GM18507 (cell line): ENCODE measurements at places on chromosomes 2 and 18.

DNA sequence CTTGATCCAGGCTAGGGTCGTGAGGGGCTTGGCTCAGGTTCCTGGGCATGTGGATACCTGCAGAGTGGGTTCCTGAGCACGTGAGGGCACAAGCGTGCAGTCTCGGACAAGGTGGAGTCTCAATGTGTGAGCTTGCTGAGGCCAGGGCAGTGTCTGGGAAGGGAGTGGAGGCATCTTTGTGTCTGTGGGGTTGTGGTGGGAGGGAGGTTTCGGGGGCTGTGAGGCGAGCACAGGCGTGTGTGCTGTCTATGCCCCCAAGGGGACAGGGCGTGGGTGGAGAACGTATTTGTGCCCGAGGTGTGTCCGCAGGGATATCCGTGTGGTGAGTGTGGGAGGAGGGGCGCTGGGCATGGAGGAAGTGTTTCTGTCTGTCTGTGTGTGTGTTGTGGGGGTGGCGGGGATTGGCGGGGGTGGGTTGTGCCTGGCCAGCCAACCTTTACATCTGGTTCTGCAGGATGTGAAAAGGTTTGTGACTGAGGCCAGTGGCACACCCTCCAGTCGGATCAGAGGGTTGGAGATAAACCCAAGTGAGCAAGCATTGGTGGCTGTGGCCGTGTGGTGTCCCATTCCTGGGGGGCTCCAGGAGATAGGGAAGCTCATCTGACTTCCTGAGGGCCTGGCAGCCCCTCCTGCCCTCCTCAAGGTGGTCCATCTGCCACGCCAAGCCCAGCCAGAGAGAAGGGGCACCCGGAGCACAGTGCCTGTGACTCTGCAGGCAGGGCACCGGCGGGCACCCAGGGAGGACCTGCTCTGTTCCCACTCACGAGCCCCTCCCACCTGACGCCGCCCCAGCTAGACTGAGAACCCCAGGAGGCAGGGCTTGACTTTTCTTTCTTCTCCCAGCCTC lies 57.1 kb downstream of the ZFP36L2 start:
- DNase-seq, result peak; percentile 46

DNA sequence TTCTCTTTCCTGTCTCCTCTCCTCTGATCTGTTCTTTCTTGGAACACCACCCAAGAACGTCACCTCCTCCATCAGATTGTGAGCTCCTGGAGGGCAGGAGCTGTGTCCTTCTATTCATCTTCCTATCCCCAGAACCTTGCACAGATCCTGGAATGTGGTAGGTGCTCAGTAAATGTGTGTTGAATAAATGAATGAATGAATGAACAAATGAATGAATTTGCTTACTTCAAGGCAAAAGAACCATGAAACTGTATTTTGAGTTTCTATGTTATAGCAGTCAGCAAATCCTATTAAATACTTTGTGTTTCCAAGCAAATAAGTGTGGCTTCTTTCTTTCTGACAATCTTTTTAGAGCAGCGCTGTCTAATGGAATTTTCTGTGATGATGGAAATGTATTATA lies 14.8 kb downstream of the FABP1 start:
- no peak for DNase-seq

DNA sequence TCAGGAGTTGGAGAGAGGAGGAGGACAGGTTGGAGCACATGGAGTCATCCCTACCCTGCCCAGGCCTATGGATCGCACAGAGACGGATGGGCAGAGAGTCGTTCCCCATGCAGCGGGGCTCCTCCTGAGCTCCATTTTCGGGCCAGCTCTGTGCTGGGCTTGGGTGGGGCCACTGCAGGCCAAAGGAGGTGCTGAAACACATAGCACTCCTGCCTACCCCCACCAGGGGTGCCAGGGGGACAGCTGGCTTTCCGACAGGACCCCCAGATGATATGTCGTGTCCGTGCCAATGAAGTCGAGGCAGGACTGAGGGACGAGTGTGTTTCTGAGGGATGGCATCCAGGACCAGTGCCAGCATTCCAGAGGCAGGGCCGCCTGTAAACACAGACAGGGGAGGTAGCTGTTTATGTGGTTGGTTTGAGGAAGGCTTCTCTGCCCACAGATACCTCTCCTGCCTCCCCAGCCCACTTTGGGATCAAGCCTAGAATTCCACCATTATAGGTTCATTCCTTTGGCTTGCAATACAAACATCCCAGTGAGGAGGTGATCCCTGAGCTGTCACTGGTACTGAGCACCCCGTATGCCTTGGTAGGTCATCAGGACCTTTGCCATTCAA lies 116.6 kb downstream of the GLI2 start:
- no peak for DNase-seq

DNA sequence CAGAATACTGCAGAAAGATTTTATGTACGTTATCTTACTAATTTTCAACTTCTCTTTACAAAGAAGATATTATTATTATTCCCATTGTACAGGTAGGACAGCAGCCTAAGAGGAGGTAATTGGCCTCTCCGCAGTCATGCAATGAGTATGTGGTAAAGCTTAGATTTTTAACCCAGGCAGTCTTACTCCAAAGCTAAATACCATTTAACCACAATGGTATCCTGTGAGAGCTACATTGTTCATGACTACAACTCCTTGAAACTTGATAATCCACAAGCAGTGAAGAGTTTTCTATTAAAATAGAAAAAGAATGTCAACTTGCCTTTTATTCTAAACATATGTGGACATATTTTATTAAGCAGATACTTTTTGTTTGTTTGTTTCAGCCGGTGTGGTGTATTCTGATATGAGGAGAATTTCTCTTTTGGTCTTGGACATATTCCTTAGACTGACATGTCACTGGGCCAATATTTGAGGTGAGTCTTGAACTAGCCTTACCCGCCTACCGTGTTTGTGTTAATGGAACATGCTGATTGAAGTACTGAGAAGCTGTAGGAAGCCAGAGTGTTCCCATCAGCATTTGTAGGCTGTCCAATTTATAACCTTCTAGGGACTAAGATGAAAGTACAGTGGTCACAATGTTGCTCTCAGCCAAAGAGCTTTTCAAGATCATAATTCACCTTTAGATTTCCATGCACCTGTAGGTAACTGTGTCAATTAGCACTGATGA lies 293.9 kb upstream of the DCC start:
- DNase-seq, result no peak

DNA sequence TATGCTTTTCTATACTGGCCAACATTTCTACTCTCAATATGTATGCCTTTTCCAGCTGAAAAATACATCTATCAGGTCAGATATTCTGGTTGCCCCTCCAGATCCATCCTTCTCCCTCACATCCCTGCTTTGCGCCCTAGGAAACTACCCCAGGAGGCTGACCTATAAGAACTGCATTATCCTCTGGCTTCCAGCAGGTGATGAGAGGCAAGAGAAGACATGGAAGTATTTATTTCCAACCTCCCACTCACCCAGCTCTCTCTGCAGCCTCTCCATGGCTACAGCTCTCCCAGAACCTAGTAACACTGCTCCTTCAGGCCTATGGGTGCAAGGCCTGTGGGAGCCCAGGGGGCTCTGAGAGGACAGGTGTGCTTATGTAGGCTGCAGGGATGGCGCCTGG lies 42.9 kb downstream of the ARID5A start:
- DNase-seq, result no peak

DNA sequence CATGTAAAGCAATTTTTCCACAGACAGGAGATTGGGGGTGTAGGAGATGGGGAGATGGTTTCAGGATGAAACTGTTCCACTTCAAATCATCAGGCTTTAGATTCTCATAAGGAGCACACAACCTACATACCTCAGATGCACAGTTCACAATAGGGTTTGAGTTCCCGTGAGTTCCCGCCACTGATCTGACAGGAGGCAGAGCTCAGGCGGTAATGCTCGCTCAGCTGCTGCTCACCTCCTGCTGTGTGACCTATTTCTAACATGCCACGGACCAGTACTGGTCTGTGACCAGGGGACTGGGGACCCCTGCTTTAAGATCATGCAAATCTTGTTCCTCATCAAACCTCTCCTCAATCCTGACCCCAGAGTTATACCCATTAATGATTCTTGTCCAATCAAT lies 70.1 kb downstream of the RPE start:
- no peak for DNase-seq
